Osteocyte (in vitro differentiated cells): ENCODE measurements at places on chromosomes 13 and 19.

DNA sequence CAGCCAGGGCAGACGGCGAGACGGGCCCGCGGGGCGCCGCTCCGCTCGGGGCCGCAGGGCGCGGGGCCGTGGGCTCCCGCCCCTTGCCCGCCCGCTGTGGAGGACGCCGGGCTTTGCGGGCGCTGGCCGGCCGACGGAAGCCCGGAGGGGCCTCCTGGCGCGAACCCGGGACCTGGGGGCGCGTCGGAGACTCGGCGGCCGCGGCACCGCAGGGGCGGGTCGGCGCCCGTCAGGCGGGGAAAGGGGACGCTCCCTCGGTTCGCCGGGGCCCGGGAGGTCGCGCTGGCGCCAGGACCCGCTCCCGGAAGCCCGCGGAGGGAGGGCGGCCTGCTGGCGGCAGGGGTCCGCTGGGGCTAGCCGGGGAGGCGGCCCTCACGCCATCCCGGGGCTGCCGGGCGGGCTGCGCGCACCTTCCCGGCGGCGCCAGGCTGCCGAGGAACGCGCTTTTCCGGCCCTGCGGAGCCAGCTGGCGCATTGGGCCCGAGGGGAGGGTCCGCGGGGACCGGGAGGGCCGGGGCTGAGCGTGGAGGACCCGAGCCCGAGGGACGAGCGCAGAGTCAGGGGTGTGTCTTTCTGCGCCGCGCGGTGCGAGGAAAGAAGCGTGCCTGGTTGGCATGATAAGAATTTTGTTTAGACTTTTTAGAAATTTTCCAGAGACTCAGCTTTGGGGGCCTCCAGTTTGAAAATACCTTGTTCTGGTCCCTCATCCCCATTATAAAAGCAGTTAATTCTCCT is 511 bp downstream of the GARRE1 start:
- DNase-seq: peak; percentile 87

GRCh38 chr19:29404951-29405727 is 120.7 kb upstream of the VSTM2B start:
- no peak for DNase-seq

DNA sequence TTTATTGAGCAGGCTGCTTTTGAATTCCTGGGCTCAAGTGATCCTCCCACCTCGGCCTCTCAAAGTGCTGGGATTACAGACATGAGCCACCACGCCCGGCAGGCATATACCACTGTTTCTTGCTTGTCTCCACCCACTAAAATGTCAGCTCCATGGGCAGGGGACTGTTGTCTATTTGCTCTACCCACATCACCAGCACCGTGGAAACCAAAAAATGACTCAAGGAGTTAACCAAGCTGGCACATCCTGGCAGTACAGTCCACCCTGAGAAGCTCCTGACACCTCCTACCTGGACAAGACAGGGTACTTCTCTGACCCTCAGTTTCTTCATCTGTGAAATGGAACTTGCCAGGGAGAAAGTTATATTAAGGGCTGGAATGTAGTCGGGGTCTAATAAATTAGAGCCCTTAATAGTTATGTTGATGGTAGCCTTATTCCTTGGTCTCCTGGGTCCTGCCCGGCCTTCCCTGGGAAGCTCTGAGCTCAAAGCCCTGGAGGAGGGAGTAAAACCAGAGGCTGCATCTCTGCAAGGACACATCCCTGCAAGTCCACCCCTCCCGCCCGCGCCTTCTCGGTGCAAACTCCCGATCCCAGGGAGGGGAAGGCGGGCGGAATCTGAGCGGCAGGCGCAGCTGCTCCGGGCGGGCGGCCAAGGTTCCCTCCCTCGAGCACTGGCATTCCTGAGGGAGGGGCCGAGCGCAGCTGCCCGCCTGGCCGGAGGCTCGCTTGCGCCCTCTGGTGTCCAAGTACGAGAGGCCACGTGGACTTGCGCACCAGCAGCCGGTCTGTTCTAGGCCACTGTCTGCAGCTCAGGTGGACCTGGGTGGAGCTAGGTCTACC is 14.1 kb downstream of the RDH8 start:
- peak; percentile 99 for DNase-seq

DNA sequence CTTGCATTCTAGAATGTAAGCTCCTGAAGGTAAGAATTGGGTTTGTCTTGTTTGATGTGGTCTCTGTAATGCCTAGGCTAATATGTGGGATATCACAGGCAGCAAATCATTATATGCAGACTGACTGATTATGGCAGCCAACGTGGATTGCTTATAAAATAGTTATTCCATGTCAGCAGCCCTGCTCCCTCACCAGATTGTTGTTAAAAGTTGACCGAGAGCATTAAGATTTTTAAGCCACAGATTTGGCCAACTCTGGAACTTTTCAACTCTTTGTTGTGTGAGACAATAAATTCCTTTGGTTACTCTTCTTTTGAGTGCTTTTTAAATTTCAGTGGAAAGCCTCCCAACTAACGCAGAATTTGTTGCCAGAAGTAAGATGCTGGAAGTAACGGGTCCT is 92.6 kb upstream of the FAM216B start:
- DNase-seq: no peak

- DNase-seq: no peak
Observed at GRCh38 chr13:62251734-62252133, 836.1 kb upstream of the PCDH20 start.

- no peak for DNase-seq
Observed at GRCh38 chr13:87324558-87324957, 346.6 kb upstream of the SLITRK5 start.

DNA sequence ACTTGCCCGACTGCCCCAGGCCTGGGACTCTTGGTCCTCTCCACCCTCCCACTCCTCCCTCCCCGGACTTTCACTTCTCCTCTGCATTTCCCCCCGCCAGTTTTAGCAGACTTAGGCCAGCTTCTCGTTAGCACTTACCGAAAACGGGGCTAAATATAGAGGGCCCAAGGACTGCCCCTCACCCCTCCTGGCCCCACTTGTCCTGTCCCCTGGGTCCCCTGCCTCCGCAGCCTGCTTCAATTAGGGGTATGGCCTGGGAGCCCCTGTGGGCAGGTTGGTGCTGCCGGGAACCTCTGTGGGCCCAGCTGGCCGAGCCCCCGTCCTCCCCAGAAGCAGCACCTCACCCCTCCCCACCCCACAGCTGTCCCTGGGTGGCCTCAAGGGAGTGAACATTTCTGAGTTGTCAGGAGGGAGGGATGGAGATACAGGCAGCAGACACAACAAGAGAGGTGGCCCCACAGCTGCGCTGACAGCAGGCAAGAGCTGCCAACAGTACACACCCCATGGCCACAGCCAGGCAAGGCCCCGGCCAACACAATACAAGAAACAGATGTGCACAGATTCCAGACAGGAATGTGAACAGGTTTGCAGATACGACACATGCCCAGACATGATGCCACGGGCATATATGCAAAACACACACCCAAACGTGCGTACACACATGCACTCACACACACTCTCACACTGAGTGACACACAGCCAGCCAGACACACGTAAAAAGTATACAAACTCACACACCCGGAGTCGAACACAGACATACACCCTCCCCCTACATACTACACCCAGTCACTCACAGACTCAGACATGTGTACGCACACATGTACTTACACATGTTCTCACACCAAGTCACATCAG is 2.6 kb downstream of the POU2F2 start:
- no peak for DNase-seq

GRCh38 chr19:48685583-48685982 is 10.2 kb upstream of the FUT2 start:
- DNase-seq: no peak

GRCh38 chr13:100460266-100460665 is 128.3 kb downstream of the GGACT start:
- no peak for DNase-seq

DNA sequence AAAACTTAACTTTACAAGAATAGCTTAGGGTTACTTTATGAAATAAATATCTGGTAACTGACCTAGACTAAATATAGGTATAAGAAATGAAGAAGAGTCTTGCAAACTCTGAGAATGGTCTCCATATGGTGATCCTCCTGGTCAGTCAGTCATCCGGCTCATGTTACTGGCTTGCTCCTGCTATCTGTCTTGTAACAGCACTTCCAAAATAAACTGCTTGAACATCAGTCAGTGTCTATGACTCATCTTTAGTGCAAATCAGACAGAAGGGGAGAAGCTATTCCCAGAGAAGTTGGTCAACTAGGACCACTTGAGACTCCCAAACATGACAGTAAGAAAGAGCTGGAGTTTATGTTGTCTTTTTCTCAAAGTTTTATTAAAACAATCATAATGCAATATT is 1550.9 kb downstream of the PCDH9 start:
- DNase-seq: no peak

DNA sequence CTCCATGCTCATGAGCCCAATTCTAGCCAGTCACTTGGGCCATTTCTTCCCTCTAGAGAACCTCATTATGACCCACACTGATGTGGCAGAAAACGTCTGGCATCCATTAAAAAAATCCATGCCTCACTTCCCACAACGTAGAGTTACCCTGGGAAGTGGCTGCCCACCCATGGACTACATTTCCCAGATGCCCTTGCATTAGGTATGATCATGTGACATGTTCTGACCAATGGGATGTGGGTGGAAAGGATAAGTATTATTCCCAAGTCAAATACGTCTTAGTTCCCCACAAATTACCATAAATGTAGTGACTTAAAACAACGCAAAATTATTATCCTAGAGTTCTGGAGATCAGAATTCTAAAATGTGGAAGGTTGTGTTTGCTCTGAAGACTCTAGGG is 47.9 kb upstream of the ZNRF4 start:
- DNase-seq: no peak

DNA sequence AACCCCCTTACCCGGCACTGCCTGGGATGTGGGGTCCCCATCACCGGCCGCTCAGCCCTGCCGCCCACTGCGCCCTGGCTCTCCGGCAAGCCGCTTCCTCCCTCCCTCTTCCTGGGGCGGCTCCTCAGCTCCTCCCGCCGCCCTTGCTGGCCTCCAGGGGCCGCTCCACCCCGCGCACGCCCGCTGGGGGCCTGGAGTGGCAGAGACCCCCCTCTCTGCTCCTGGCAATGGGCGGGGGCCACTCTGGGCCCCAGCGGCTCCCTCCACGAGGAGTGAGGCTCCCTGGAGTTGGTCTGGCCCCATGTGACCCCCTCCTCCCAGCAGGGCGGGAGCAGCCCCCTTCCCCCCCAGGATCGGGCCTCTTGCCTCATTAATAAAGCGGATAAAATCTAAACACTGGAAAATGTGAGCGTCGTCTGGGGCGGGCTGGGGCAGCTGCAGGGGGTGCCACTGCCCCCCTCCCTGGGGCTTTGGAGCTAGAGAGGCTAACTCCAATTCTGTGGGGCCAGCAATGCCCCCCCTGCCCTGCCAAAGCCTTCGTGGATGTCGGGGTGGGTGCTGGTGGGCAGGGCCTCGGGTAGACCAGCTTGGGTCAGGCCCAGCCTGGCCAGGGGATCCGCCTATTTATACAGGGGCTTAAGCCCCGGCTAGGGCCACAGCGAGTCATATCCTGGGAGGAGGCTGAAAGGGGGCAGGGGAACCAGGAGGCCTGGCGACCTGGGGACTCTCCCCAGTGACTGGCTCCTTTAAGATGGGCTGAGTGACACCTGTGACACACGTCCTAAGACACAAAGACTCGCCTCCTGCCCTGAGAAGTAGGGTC is at the start of gene PTGER1:
TSS of gene PTGER1 (minus strand) at position 104 of the 823 bp plus-strand sequence. CDS start 1,034 bp downstream, outside the sequence.
- no peak for DNase-seq

DNA sequence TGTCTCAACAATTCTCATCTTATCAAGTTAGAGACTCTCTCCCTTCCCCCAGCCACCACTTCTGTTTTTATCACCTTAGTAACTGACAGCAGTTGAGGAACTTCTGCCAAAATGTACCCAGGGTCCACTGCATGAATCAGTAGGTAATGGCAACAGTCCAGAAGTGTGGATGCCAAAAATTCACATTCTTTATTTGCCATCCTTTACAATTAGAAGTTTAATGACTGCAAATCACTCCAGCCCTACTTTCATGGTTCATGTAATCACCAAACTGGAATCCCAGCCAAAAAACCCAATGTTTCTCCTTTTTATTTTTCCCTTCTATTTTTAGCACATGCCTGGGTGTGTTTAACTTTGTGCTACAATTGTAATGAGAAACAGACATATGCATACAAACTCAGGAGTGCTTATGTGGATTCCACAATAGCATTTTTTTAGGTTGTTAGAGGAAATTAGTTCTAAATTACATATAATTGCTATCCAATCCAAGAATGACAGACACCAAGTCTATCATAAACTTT is 243.5 kb downstream of the RGCC start:
- no peak for DNase-seq

GRCh38 chr19:49244256-49244655 is 80.7 kb downstream of the SLC6A16 start:
- no peak for DNase-seq

GRCh38 chr19:4140237-4140711 is 13.2 kb upstream of the CREB3L3 start:
- DNase-seq: no peak

DNA sequence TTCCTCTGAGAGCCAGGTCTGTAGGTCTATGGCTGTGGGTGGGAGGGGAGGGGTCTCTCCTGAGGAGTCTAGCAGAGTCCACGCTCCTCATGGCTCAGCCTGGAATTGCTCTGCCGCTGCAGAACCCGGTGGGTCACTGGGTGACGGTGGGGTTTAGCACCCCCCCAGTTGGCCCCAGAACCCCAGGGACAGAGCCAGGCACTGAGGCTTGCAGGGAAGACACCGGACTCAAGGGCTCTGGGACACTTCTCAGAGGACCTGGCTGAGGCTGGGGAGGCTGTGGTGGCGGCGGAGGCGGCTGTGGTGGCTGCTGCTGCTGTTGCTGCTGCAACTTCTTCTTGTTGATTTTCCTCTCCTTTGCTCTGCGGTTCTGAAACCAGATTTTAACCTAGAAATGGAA is 6.1 kb downstream of the CDX2 start:
- DNase-seq: peak; percentile 59

DNA sequence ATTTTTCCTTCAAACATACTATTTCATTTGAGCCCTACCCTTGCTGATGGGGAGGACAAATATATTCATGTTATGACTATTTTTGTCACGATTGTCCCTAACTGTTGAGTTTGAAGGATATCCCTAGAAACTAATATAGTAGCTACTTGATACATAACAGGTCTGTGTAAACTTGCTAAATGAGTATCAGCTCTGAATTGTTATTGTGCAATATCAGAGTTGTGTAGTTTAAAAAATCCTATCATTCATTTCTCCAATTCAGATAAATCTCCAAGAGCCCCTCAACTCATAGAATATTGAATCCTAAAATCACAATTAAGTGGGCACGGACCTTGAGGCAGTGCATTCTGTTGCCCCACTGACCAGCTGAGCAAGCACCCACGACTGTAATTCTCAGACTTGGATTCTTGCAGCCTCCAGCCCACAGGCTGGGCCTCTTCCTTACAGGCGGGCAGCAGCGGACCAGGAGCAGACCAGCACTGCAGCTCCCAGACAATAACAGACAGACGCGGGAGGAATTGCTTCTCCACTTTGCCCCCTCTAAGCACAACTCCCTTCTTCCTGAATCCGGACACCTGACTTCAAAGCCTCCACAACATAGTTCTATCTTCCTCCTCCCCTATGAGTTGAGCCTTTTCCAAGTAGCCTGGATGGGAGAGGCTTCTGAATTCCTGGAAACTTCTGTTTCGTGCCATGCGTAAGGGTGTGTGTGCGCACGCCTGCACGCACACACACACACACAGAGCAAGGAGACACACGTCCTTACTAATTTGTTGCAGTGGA is 337.6 kb upstream of the ARGLU1 start:
- DNase-seq: no peak

DNA sequence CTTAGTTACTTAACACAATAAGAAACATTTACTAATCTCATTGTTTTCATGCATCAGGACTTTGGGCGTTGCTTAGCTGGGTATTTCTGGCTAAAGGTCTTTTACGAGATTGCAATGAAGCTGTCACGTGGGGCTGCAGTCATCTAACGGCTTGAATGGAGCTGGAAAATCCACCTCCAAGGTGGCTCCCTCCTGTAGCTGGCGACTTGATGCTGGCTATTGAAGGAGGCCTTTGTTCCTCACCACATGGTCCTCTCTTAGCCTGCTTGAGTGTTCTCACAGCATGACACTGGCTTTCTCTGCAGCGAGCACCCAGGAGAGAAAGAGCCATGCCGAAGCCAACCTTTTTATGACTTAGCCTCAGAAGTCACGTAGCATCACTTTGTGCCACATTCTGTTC is 92.0 kb downstream of the NHLRC3 start:
- DNase-seq: no peak
